T47D (cell line): ENCODE measurements at places on chromosomes 1 and 21.

DNA sequence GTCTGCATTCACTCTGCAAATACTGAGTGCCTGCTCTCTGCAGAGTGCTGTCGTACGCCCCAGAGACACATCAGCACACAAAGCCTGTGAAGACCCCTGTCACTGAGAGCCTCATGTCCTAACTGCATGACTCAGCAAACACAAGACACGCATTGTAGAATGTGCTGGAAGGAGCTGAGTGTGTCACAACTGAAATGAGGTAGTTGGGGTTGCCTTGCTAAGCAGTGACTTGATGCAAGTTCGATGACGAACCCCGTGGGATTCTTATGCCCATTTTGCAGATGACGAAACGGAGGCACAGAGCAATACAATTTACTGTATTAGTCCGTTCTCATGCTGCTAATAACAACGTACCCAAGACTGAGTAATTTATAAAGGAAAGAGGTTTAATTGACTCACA lies 65.1 kb downstream of the RIPK4 start:
- no peak for DNase-seq

DNA sequence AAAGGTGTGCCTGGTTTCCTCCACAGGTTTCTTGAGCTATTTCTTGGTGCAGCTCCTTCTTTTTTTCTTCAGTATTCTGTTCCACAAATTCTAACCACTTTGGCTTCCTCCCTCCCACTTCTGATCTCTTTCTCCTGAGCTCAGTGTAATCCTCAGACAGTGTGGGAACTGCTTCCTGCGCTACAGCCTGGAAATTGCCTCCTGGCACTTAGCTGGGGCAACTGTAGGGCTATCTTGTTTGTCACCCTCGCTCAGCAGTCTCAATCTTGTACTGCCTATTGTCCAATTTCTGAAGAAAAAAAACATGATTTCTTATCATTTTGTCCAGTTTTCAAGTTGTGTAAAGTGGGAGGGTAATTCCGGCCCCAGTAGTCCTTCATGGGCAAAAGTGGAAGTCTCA lies 24.0 kb upstream of the GALNT2 start:
- DNase-seq: no peak

GRCh38 chr1:15195420-15196052 lies 42.0 kb downstream of the TMEM51 start:
- no peak for DNase-seq

GRCh38 chr1:214363386-214363785 lies 82.4 kb downstream of the SMYD2 start:
- no peak for DNase-seq

GRCh38 chr1:237932816-237933215 lies 42.1 kb upstream of the ZP4 start:
- DNase-seq: no peak

GRCh38 chr1:212457740-212458338 lies 25.1 kb downstream of the NENF start:
- DNase-seq: peak; percentile 88

GRCh38 chr1:53585129-53585528 lies 125.9 kb downstream of the DMRTB1 start:
- no peak for DNase-seq

DNA sequence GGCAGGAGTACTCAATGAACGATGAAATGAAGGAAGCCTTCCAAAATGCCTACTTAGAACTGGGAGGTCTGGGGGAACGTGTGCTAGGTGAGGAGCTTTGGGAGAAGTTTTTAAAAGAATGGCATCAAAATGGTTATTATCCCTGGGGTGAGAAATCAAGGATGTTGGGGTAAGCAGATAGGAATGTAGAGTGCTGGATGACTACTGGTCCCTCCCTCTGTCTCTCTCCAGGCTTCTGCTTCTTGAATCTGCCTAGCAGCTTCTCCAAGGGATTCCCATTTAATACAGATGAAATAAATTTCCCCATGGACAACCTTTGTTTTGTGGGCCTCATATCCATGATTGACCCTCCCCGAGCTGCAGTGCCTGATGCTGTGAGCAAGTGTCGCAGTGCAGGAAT lies 19.0 kb upstream of the CASQ1 start:
- no peak for DNase-seq

- no peak for DNase-seq
Observed at GRCh38 chr1:228972576-228972975, 237.3 kb downstream of the RHOU start.

DNA sequence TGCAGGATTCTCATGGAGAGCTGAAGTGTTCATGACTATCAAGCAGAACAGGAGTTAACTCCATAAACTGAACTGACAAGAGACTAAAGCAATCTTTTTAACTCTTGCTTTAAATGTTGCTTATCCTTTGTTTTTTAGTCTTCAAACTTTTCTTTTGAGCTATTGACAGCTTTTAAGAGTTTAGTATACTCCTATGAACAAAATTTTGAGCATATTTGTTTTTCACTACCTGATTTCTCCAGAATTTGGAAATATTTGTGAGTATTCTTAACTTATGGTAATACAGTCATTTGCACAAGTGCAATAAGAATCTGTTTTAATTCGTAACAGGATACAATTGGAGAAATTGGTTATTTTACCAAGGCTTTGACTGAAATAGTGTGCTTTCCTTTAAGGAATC lies 7.2 kb downstream of the DNAI4 start:
- no peak for DNase-seq

- DNase-seq: no peak
Observed at GRCh38 chr1:178088651-178089050, 5.3 kb upstream of the RASAL2 start.
